ENCODE measurements at places on chromosomes 1 and 21.

DNA sequence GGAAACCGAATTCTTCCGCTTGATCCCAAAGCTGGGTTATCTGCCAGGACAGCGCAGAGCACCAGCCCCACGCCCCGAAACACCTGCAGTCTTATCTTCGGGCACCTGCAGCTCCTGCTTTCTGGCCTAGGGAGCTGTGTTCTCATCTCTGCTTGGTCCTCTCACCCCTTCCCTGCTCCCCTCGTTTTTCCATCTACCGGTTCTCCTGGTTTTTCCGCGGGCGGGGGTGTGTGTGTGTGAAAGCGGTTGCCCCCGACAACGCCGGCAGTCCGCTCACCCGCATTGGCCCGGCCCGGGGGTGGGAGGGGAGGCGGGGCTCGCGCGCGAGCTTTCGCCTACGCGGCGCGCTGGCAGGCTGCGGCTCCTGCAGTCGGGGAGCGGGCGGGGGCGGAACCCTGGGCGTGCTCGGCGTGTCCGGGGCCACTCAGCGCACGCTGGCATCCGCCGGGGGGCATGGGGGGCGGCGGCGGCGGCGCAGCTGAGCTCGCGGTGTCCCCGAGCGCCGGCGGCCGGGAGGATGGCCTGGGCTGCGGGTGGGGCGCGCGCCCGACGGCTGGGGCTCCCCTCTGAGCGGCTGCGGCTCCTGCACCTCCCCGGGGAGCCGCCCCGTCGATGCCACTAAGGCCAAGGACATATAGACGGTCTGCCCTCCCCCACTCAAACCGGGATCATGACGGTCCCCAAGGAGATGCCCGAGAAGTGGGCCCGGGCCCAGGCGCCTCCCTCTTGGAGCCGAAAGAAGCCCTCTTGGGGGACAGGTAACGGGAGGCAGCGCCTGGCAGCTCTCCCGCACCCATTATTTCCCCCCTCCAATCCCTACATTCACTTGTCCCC lies 3.2 kb downstream of the ATP8B2 start:
- peak; percentile 74 for DNase-seq

DNA sequence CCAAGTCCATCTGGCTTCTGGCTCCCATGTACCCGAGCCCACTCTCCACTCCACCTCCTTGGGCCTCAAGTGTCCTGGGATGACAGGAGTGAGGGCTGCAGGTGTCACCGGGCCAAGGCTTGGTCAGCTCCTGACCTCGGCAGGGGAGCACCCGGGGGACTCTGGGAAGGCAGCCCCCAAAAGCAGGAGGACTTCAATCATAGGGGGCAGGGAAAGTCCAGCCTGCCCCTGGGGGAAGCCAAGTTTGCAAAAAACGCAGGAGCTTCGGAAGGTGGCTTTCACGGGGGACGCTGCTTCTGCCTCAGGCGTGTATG lies 56.8 kb downstream of the KCNAB2 start:
- no peak for DNase-seq

DNA sequence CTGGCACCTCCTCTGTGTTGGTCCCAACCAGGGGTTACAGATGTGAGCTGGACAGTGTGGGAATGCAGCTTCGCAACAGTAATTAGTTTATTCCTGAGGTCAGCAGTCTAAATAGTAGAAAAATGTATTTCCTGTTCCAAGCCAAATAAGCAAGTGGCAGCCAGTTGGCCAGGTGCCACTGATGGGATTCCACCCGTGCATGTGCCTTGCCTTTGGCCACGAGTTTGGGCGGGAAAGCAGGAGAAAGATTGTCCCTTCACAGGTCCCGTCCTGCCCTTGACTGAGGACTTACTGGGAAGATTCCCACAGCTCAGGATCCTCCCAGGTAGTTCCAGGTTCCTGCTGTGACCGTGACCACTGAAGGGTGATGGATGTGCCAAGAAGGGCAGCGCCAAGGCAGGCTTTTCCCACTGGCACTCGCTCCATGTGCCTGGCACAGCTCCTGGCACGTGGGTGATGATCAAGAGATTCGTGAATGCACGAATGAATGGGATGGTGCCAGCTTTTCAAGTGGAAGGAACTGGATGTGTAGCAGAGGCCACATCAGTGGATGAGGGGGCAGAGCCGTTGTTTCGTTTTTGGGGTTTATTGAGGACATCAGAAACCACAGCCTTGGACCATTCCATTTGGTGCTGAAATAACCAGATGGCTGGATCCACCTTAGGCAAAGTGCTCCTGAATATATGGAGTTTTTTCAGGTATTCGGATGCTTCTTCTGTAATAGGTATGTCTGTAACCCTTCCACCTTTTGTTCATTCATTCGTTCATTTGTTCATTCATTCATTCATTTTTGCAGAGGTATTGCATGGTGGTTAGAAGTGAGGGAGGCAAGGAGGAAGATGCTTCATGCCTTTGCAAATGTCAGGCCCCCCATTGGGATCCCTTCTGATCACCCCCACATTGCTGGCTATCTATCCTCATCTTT lies 62.4 kb upstream of the WNT4 start:
- DNase-seq, result no peak

DNA sequence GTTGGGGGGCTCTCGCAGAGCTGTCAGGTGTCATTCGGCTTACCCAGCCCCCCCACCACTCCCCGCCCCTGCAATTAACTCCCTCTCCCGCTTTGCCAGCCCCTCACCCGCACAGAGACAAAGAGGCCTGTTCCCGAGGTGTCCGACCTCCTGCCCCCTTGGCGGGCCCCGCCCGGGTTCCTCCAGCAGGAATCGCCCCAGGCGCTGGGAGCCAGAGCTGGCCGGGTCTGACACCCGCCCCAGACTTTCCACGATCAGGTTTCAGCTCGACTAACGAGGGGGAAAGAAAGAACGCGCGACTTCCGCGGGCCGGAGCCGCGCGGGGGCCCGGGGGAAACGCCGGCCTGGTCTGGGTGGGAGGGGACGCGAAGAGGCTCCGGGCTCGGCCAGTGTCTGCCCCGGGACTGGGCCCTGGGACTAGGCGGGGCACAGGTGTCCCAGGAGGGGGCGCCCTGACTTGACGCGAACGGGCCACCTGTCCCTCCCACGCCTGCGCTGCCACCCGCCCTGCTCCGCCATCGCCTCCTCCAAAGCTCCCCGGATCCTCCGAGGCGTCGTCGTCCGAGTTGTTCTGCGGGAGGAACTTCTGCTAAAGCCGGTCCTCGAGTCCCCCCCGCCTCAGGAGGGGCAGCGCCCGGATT lies 36.4 kb upstream of the HHAT start:
- no peak for DNase-seq

DNA sequence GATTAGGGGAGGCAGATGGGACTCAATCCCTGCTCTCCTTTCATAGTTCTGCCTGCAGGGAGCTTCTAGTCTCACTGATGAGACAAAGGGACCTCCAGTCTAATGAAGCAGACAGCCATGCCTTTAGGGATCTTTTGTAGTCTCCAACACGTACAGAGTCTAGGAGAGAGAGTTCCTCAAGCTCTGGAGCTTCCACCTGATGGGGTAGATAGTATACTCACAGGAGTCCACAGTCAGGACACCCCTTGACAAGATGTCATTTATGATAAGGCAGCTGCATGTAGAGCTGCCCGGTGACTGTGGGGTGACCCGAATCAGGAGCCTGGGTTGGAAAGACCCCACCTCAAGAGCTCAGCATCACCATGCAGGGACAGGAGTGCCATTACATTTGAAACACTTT lies 55.3 kb upstream of the CNTN2 start:
- DNase-seq, result no peak

- no peak for DNase-seq
Observed at GRCh38 chr21:31339721-31340120, 4.3 kb downstream of the TIAM1 start.

DNA sequence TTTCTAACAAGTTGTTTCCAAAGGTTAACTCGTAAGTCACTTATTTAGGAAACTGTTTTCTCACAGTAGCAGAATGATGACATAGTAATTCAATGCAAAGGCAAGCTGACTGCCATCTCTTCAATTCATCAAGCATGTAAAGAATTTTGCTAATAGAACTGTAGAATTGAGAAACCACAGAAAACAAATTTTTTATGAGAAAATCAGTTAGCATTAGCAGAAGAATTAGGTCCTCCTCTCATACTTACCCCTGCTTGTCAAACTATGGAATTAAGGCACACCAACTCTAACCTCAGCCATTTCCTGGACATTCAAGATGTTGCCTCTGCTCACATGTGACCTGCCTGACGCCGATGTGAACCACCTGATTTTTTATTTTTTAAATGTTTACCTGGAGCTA lies 115.2 kb downstream of the LRRC40 start:
- DNase-seq, result no peak

GRCh38 chr1:197842646-197843045 lies 59.8 kb upstream of the C1orf53 start:
- DNase-seq, result no peak

- no peak for DNase-seq
Observed at GRCh38 chr1:189253601-189254350, 1223.9 kb downstream of the BRINP3 start.

- DNase-seq, result no peak
Observed at GRCh38 chr1:30748699-30749401, 8.7 kb downstream of the LAPTM5 start.

GRCh38 chr1:179547021-179547535 lies 28.7 kb downstream of the NPHS2 start:
- DNase-seq, result no peak

DNA sequence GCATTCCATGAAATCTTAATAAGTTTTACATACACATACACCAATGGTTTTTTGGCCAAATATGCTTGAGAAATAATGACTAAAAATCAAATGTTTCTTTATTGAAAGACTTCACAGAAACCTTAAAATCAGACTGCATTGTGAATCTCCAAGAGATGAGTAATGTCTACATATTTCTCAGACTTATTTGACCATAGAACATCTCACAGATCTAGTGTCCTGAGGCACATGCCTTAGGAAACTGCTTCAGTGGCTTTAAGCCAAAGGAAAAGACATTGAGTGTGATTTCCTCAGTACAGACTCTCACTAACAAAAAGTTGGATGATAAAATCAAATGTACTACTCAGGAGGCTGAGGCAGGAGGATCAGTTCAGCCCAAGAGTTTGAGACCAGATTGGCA lies 6.2 kb upstream of the C1orf105 start:
- no peak for DNase-seq

GRCh38 chr1:43285269-43285990 lies at the start of gene C1orf210:
C1orf210 (minus strand) TSS chr1:43285581; CDS start chr1:43283270, 2,311 bp downstream.
- DNase-seq, result no peak

GRCh38 chr1:24901791-24902470 lies 28.1 kb downstream of the RUNX3 start:
- DNase-seq, result peak; percentile 13

DNA sequence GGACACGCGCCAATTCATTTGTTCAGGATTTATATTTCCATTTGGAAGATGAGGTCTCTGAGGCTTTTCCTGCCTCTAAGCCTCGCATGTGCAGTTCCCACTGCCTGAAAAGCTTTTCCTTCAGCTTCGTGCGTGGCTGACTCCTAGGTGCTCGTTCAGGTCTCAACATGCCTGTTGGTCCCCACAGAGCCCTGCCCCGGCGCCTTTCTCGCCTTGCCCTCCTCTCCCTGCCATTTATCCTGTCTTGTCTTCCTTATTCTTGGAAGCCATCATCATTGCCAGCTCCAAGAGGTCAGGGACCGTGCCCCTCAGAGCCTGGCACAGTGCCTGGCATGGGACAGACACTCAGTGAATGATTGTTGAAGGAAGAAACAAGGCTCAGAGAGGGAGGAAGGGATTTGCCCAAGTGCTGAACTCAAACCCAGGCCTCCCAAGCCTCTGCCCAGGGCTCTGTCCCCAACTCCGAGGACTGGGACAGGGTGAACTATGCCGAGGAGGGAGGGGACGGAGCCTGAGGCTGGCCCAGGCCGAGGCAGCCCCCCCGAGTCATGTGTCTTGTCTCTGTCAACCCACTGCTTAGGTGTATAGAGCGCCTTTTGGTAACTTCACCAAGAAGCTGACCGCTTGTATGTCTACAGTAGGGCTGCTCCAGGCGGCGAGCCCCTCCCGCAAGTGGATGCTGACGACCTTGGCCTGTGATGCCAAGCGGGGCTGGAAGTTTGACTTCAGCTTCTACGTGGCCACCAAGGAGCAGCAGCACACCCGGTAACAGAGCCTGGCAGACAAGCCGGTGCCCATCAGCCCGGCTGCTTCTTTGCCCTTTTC lies 47.3 kb downstream of the DISP3 start:
- DNase-seq, result no peak

- DNase-seq, result no peak
Observed at GRCh38 chr1:147167365-147167764, 4.9 kb downstream of the PRKAB2 start.

GRCh38 chr1:24932284-24932683 lies 2.2 kb upstream of the RUNX3 start:
- no peak for DNase-seq

DNA sequence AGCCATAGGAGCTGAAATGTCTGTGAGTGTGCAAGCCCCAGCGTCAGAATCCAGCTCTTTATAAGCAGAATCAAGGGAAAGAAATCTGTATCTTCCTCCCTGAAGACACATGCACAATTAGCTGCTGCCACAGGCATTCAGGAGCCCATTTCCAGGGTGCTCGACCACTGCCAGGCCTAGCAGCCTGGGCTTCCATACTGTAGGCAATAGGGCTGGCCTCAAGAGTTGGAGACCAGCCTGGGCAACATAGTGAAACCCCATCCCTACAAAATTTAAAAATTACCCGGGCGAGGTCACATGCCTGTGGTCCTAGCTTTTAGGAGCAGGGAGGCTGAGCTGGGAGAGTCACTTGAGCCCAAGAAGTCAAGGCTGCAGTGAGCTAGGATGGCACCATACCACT lies 41.0 kb downstream of the NEK2 start:
- no peak for DNase-seq

DNA sequence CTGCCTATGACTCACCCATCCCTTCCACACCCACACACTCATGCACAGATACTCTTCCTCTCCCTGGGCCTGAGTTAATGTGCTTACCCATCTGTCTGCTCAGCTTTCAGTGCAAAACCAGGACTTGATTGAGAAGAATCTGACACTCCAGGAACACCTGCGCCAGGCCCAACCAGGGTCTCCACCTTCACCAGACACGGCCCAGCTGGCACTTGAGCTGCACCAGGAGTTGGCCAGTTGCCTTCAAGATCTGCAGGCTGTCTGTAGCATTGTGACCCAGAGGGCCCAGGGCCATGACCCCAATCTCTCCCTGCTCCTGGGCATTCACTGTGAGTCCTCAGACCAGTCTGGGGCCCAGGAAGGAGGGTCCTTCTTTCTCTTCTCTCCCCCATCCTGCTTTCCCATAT lies 3.5 kb upstream of the SH3BGRL3 start:
- DNase-seq, result no peak

- DNase-seq, result no peak
Observed at GRCh38 chr1:17348593-17349234, 23.3 kb upstream of the PADI6 start.

GRCh38 chr21:28767523-28767922 lies 225.2 kb downstream of the LTN1 start:
- DNase-seq, result no peak

GRCh38 chr1:239262538-239262937 lies 123.8 kb upstream of the CHRM3 start:
- no peak for DNase-seq

DNA sequence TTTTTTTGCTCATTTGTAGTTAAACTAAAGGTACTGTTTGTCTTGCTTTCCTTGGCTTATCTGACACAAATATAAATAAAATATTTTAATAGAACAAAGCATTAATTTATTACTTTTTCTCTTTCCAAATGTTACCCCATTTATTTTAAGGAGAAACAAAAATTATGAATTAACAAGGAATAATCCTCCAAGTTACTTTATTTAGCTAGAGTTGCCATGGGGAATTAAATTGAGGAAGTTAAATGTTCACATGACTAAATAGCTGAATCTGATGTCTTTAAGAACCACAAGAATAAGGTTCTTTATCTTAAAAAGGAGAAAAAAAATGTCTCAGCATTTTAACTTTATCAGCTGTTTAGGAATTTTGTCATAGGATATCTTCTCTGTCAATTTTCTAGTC lies 12.3 kb downstream of the ATG4C start:
- DNase-seq, result no peak

- no peak for DNase-seq
Observed at GRCh38 chr1:4262665-4263064, 362.6 kb upstream of the C1orf174 start.
